ENCODE measurements at places on chromosomes 4 and X. TPM values are rescaled to one million over a fixed set of nuclear protein-coding genes. Genes with fewer than 3 reads are reported as not detected.

- no peak for DNase-seq
These were observed 48.6 kb downstream of the PDGFRA start for GRCh38 chr4:54277691-54278090.

GRCh38 chr4:176601124-176601523 lies 191.6 kb downstream of the VEGFC start:
- DNase-seq = no peak

DNA sequence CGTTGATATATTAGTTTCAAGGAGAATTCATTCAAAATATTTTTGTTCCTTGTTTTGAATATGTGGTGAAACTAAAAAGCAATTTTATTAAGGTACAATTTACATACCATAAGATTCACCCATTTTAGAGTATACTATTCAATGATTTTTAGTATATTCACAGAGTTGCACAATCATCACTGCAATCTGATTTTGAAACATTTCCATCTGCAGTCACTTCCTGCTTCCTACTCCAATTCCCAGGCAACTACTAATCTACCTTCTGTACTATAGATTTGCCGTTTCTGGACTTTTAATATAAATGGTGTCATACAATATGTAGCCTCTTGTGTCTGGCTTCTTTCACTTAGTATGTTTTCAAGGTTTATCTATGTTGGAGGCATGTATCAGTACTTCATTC lies 71.3 kb downstream of the SLC9A7 start:
- DNase-seq = no peak

DNA sequence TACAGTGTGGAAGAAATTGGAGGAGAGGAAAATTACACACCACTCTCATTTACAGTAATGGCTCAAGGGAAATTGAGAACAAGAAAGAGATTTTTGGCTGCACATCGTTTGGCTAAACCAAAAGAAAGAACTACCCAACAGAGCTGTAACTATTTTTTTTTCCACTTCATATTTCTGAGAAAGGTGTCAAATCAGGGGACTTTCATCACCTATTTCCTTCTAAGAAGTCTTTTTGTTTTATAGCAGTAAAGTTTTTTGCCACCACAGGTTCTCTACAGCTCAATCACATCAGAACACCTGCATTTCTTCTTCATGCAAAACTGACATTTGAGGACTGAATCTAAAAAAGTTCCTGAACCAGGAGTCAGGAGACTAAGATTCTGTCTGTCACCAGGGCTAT lies 57.5 kb upstream of the TNIP3 start:
- no peak for DNase-seq

GRCh38 chr4:125116431-125116830 lies 198.3 kb upstream of the FAT4 start:
- no peak for DNase-seq

GRCh38 chr4:38179690-38180377 lies 219.6 kb downstream of the PTTG2 start:
- no peak for DNase-seq

DNA sequence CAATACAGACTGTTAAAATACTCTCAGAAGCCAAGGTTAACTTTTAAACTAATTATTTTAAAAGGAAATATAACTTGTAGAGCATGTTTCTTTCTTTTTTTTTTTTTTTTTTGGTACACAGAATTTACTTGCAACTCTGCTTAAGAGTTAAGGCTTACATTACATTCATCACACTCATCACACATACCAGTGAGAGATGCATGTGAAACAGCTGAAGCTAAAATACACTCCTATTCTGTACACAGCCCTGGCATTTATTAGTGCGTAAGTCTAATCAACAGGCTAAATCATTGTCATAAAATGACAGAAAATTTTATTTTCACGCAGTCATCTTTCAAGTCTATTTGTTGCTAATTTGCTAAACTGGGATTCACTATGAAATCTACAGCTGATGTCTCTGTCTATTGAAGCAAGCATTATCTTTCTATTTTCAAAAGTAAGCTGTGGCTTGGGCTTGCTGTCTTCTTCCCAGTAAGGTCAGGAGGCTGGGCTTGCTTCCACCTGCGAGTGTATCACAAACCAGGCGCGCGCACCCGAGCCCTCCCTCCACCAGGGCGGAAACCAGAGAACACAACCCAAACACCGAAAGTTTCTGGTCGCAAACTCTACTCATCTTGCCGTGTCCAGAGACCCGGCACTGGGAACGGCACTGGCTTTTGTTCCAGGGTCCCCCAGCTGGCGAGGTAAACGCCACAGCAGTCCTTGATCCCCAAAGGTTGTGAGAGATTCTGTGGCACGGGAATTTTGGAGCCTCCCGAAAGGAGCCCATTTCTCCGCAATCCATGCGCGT lies 3.9 kb downstream of the MAML3 start:
- DNase-seq = no peak

GRCh38 chrX:110310000-110310790 lies 7.7 kb downstream of the AMMECR1 start:
- no peak for DNase-seq

- no peak for DNase-seq
These were observed 90.4 kb upstream of the RAB40AL start for GRCh38 chrX:102846544-102847236.

DNA sequence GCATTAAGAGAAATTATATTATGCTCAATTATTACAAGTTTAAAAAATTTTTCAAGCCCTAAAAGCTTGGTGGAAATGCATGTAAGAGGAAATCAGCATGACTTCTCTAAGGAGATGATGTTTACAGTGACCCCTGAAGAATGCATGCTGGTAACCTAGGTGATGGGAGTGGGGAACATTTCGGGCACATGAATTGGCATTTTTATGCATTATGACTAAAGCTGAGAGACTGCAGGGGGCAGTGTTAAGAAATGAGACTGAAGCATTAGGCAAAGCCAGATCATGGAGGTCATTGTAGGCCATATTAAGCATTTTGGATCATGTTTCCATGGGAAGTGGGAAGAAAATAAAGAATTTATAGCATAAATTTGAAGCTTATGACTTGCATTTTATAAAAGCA lies 421.3 kb downstream of the FAT4 start:
- DNase-seq = no peak

- DNase-seq = no peak
These were observed 1.3 kb downstream of the PTPN13 start for GRCh38 chr4:86595426-86595805.

DNA sequence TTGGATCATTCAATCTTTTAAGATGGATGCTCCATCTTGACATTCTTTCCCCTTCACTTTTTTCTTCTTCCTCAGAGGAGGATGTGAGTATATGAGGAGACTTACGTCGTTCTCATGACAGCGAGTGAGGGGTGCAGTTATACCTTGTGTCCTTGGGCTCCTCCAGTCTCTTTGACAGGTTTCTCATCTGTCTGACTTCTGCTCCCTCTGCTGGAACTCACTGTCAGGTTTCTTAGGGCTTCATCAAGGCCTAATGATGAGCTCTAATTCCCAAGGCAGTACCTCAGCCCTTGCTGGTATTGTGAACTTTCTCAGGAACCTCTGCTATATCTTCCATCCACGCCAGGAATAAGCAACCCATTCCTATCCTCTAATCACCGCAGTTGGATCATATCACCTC lies 237.8 kb upstream of the ADGRL3 start:
- DNase-seq = no peak

- DNase-seq = no peak
These were observed 99.1 kb downstream of the MAB21L2 start for GRCh38 chr4:150681063-150681462.

DNA sequence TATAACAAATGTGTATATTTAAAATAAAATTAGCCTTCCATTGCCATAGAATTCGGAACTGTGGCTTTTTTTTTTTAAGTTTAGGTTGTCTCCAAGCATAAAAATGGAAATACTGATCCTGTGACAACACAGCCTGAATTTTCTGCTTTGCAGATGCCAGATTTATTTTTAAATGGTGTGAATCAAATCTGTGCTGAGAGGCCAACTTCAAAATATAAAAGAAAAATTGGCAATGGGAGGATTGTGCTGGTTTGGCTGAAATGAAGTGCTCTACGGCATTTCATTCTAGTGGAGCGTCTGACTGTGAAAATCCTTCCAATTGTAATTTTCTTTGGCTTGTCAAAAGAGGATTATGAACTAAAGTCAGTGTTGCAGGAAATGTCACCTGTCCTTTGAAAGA lies 580.3 kb upstream of the ZFP42 start:
- DNase-seq = no peak

- DNase-seq = no peak
These were observed 80.0 kb downstream of the ARSJ start for GRCh38 chr4:113899271-113900070.

- DNase-seq = no peak
These were observed 36.0 kb upstream of the CCNG2 start for GRCh38 chr4:77120886-77121508.

DNA sequence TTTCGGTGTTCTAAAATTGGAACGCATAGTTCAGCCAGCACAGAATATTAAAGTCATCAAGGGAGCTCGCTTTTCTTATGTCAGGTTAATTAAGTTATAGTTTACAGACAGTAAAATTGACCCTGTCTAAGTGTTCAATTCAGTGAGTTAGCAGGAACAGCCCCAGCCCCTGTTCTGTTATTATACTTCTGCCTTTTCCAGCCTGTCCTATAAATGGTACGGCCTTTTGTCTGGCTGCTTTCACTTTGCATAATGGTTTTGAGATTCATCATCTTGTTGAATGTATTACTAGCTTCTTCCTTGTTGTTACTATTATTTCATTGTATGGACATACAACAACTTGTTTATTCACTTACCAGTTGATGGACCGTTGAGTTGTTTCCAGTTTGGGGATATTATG lies 9.5 kb downstream of the CXCL13 start:
- DNase-seq = no peak

- no peak for DNase-seq
These were observed 128.3 kb upstream of the MED14 start for GRCh38 chrX:40863671-40864070.

Gene APBB2
- 192 TPM for total RNA-seq

Gene HSFX2
- not detected for total RNA-seq

Gene LDB2
- total RNA-seq = 1.5 TPM

Gene ELK1
- total RNA-seq = 37.9 TPM

Gene HEPH
- 0.50 TPM for total RNA-seq

Gene OPRPN
- total RNA-seq = not detected

Gene HERC5
- 0.49 TPM for total RNA-seq

Gene SOWAHB
- 2.6 TPM for total RNA-seq

Gene ETNPPL
- total RNA-seq = not detected

Gene USP46
- 24.9 TPM for total RNA-seq

Gene SLC4A4
- 12.8 TPM for total RNA-seq

Gene FGA
- not detected for total RNA-seq

Gene NPY1R
- total RNA-seq = 0.22 TPM
